ENCODE measurements at places on chromosomes 2 and 18.
A peak's percentile ranks its signal among the peaks of the same experiment; 100 is the strongest.

DNA sequence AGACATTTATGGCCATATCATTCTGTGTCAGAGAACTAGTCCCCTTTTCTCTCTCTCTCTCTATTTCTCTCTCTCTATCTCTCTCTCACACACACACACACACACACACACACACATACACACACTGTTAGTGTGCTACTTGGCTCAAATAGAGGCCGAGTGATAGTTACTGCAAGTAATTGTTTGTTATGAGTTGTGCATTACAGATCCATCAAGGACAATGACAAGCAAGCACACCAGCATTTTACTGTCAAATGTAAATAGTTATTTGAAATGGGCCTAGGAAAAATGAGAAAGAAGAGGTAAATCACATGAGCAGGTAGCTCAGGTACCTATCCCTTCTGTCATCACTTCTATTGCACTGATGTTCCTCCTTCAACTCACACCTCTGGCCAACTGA is 122.4 kb upstream of the CDH7 start:
- DNase-seq: no peak

- DNase-seq: no peak
These were observed 82.2 kb upstream of the GPC1 start for GRCh38 chr2:240353086-240353798.

DNA sequence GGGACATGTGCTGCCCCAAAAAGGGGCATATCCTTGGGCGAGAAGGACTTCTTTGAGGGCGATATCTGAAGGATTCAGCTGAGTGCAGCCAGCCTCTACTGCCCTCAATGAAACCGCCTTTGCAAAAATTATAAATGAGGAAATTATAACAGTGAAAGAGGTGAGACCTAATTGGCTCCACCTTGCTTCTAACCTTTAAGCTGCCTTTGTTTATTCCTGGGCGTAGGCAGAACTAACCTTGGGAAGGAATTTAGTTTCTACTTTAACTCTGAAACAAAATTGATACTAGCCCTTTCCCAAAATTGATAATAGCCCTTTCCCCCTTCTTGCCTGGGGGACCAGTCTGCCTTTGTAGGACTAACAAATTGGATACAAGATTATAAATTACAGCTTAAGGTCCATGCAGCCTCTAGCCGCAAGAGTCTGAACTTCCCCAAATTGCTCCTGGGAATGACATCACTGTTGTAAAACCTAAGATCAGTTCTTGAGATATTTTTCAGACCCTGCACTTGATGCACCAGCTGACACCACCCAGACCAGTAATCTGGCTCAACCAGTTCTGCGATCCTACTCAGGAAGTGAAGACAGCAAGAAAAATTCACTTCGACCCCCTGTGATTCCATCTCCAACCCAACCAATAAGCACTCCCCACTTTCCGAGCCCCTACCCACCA is 36.0 kb upstream of the ASAP2 start:
- DNase-seq: no peak

GRCh38 chr18:62324181-62324828 is 805 bp upstream of the TNFRSF11A start:
- no peak for DNase-seq

DNA sequence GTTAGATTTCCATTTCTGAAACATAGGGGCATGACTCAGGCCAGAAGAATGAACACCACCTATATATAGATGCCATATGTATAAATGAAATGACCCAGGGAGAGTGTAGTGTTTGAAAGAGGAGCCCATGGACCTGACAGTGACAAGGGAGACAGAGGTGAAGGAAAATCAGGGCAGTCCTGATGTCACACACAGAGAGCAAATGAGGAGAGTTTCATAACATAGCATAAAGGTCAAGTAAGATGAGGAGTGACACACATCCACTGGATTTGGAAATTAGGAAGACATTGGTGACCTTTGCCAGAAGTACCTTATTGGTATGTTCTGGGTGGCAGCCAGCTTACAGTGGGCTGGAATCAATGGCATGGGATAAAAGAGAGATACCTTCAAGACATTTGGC is 276.7 kb downstream of the ZNF385B start:
- no peak for DNase-seq

- DNase-seq: no peak
These were observed 309.6 kb upstream of the CNTNAP5 start for GRCh38 chr2:123715467-123715982.

GRCh38 chr18:27847412-27847811 is 329.5 kb downstream of the CDH2 start:
- DNase-seq: no peak

- no peak for DNase-seq
These were observed 114.5 kb downstream of the MMADHC start for GRCh38 chr2:149473068-149473467.

GRCh38 chr2:238696331-238696730 is 151.6 kb upstream of the TWIST2 start:
- DNase-seq: no peak

- DNase-seq: no peak
These were observed 151.6 kb downstream of the RTN4 start for GRCh38 chr2:54898456-54899226.

GRCh38 chr2:157269922-157270321 is 12.4 kb downstream of the GALNT5 start:
- no peak for DNase-seq

- DNase-seq: no peak
These were observed 51.9 kb upstream of the HNMT start for GRCh38 chr2:137912371-137912770.

DNA sequence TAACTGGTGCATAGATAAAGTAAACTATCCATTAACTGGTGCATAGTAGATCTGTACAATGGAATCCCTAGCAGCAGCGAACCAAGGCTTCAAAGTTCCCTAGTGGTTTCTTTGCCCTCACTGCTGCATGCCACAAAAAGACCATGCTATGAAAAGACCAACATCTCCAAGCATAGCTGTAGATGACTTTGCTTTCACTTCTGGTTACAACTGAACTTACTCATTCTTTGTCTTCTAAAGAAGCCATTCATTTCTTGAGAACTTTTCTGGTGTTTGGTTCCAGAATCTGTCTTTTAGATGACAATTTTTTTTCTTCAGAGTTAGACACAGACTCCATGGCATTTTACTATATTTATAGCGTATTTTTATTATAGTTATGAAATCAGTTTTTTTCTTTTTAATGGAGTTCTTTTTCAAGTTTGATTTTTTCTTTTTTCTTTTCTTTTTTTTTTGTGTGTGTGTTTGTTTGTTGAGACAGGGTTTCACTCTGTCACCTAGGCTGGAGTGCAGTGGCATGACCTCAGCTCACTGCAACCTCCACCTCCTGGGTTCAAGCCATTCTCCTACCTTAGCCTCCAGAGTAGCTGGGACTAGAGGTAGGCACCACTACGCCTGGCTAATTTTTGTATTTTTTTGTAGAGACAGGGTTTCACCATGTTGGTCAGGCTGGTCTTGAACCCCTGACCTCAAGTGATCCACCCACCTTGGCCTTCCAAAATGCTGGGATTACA is 63.6 kb downstream of the SLC35F5 start:
- no peak for DNase-seq

DNA sequence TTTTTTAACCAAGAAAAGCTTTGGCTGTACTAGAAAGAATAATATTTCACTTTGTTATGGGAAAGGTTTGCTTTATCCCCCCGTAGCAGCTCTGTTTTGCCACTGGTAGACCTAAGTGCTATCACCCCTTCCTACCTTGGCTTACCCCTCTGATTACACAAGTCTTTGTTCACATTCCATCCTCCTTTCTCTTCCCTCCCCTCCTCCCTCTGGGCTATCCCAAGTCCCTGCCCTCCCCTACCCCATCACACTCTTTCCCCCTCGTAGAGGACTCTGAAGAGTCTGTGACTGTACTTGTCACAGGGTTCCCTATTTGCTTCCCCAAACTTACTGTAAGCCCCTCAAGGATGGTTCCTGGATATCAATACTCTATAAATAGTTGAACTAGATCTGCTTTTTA is 152.9 kb upstream of the NOSTRIN start:
- no peak for DNase-seq

DNA sequence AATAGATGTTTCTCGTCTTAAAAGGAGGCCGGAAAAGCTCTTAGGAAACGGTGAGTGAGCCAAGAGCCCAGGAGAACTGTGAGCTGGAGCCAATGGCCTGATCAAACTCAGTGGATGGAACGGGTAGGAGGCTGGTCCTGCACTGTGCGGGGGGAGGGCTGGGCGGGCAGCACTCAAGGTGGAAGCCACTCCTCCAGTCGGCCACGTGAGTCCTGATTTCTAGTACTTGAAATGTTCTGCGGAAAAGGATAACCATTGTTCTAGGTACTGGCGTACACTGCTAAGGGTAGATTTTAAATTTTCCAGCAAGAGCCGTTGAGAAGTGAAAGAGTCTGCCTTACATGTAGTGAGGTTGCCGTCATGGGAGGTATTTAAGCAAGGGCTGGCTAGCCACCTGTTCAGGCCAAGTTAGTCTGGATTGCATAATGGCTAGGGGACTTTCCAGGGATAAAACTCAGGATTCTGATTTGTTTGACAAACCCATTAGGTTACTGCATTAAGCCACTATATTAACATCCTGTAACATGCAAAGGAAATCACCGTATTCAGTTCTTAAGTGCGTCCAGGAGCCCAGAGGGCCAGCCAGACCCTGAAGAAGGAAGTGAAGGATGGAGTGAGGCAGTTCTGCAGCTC is 51.3 kb upstream of the ODC1 start:
- no peak for DNase-seq

- no peak for DNase-seq
These were observed 474.3 kb downstream of the ERBB4 start for GRCh38 chr2:212064318-212064717.

DNA sequence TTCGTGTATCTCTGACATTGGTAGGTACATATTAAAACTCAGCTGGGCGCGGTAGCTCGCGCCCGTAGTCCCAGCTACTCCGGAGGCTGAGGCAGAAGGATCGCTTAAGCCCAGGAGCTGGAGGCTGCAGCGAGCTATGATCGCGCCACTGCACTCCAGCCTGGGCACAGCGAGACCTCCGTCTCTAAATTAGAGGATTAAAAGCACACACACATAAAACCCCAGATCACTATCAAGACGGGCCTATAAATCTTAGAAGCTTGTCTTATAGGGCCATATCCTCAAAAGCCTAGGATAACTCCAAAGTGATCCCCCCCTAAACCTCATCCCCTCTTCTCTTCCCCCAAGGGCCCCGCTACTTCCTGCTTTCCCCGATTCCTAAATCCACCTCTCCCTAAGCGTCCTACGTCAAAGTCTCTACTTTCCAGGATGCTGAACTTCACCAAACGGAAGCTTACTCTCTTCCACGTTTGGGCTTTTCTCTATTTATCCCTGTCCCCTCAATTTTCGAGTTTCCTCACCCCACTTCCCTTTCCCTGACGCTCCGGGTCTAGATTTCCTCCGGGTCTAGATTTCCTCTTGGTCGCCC is 707 bp downstream of the KRCC1 start:
- no peak for DNase-seq

DNA sequence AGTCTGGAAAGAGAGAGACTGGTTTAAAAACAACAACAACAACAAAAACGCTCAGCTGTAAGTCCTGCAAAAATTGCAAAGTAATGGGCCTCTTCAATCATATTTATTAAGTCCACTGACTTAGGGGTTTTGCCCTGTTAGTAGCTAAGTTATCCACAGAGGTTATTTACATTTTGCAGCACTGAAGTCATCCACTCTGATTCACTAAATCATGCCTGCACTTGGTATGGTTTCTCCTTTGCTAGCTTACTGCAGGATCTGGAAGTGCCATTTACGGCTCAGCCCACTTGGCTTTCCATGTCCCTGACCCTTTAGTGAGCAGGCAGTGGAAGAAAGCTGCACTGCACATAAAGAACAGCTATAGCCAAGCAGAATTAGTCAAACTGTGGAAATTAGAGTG is 484.4 kb downstream of the NRXN1 start:
- DNase-seq: no peak

- no peak for DNase-seq
These were observed 3.8 kb downstream of the GRB14 start for GRCh38 chr2:164617466-164617865.

- DNase-seq: no peak
These were observed 747.5 kb upstream of the ZEB2 start for GRCh38 chr2:145267451-145267850.

GRCh38 chr2:188440849-188441248 is 149.2 kb downstream of the GULP1 start:
- DNase-seq: no peak

DNA sequence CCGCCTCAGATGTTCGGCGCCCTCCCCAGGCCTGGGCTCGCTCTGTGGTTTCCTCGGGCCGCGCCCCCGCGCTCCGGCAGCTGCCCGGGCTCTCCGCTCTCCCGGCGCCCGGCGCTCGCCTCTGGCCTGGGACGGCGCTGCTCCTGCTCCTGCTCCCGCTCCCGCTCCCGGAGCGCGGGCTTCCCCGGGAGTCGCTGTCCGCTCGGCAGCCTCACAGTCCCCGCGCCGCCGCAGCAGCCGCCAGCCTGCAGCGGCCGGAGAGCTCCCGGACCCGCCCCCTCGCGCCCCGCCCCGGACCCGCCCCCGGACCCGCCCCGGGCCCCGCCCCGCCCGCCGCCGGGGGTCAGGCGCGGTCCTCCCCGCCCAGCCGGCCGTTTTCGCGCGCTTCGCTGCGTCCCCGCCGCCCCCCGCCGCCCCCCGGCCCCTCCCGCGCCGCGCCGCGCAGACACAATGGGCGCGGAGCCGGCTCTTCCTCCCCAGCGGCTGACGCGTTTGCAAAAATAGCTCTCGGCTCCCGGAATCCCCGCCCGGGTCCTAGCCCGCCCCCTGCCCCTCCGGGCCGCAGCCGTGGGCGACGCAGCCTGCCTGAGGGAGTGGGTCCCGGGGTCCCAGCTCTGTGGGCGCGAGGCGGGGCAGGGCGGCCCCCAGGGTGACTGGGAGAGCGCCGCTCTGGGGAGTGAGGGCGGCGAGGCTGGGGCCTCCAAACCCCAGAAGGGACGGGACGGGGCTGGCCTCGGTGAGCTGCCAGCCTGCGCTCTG is at the start of gene ARL4C:
ARL4C (minus strand) TSS at position 247 of the 759 bp plus-strand sequence. CDS start 495 bp downstream, outside the sequence.
- peak; percentile 36 for DNase-seq

GRCh38 chr18:59456657-59457056 is 97.6 kb upstream of the LMAN1 start:
- DNase-seq: no peak

DNA sequence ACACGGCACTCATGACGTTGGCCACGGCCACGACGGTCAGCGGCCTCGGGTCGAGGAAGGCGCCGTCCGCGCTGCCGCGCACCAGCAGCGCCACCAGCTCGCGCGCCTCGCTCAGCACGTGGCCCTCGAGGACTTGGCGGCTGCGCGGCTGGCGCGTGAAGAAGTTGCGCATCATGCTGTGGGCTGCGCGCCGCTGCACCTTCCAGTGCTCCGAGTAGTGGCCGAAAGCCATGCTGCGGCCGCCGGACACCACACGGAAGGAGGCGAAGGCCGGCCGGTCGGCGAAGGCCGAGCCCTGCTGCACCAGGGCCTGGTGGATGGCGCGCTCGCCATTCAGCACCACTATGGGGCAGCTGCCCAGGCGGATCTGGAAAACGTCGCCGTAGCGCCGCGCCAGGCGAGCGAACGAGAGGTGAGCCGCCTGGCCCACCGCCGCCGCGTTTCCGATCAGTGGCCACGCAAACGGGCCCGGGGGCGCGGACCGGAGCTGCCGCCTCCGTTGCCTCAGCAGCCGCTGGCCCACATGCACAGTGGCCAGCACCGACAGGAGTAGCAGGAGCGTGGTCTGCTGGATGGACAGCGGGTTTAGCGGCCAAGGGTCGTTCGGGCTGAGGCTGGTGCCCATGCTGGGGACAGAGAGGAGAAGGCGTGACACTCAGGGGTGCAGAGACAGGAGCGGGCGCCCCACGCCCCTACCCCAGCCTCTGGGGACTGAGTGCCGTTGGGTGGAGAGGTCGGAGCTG is 1.0 kb downstream of the CYP1B1 start:
- DNase-seq: no peak

Measured in activated naive CD8-positive, alpha-beta T cell treated with anti-CD3 and anti-CD28 coated beads, Interleukin-2, amount 50 U/mL, for 16 hours (primary cell).